OCI-M1 (cell line): ENCODE measurements at places on chromosomes 12 and 14.

GRCh38 chr12:51924551-51925319 is 17.4 kb downstream of the ACVRL1 start:
- DNase-seq = no peak

DNA sequence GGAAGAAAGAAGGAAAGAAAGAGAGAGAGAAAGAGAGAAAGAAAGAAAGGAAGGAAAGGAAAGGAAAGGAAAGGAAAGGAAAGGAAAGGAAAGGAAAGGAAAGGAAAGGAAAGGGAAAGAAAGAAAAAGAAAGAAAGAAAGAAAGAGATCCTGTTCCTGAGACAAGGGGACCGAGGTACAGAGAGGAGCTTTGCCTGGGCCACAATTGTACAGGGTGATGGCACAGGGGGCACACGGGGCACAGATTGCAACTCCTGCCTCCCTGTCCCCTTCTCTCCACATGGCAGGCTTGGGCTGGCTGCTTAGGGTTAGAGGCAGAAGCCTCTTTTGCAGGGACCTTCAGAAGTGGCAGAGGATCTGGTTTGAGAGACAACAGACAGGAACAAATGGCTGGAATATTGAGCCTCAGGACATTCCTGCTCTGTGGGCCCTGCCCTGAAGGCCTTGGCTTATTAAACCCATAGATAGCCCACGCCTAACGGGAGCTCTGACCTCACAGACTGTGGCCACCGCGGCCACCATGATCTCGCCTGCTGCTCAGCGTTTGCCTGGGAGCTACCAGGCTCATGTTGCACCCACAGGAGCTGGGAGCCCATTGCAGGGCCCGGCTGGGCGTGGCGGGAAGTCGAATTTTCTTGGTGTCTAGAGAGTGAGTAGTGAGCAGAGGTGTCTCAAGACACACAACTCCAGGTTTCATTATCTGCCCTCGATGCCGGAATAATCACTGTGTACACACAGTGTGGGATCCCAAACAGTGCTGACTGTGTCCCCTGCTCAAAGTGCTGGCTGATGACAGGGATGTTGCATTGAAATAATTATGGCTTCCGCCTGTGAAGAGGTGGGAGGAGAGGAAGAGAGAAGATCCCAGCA is 147.9 kb upstream of the NCOR2 start:
- no peak for DNase-seq

DNA sequence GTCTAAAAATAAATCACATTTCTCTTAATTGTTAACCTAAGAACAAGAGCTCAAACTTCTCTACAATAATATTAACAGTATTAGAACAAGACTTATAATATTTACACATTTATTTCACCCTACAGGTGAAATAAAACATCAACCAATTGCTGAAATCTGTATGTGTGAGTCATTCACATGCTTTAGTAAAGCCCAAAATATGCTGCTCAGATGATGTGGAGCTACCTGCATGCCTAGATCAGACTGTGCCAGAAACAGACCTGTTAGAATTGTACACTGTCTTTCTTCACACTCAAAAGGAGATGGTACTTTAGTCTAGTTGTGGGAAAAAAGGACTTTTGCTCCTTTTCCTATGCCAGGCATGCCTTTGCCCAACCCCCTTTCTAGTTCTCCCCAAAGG is 54.7 kb downstream of the RPS6KA5 start:
- no peak for DNase-seq

GRCh38 chr12:99455350-99456035 is 192.1 kb upstream of the GARIN6 start:
- peak; percentile 24 for DNase-seq

DNA sequence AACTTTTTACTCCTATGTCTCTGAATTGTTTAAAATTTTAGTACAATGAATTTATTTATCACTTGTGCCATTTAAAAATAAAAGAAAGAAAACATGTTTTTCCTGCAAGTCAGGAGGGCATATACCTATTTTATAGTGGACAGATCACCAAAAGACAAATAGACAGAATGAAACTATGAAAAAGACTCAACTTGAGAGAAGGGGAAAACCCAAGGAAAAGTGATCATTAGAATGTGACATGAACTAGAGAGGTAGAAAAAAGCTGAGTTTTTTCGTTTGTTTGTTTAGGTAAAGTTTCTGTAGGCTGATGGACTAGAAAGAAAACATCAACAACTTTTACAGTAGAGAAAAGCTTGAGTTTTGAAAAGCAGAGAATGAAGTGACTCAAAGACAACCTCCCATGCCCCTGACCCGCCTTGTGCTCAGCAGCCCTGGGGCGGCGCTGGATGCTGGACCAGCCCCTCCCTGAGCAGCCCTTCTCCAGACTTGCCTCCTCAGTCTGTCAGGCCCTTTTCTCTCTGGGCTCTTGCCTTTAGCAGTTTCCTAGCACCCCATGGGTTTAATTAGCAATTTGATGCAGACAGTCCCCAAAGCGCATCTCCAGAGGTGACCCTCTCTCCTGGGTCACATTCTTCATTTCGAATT is 95.1 kb upstream of the ARID2 start:
- DNase-seq = no peak

- no peak for DNase-seq
Observed at GRCh38 chr12:32903763-32904162, 7.2 kb upstream of the PKP2 start.

GRCh38 chr12:53645165-53645564 is 19.0 kb upstream of the ATF7 start:
- no peak for DNase-seq

DNA sequence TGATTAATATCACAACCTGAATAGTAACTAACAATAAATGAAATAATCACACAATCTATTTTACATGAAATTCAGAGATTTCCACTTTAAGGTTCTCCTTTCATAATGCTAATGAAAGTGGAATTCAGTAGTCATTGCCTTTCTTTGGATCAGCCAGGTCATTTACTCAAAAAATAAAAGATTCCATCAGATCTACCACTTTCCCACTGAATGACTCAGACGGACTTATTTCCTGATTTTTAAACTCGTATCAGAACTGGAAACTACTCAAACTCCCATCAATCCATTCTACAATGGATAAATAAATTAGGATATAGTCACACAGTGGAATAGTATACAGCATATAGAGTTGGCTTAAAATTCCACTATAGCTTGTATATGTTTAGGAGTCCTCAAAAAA is 237.1 kb downstream of the MED13L start:
- DNase-seq = no peak

DNA sequence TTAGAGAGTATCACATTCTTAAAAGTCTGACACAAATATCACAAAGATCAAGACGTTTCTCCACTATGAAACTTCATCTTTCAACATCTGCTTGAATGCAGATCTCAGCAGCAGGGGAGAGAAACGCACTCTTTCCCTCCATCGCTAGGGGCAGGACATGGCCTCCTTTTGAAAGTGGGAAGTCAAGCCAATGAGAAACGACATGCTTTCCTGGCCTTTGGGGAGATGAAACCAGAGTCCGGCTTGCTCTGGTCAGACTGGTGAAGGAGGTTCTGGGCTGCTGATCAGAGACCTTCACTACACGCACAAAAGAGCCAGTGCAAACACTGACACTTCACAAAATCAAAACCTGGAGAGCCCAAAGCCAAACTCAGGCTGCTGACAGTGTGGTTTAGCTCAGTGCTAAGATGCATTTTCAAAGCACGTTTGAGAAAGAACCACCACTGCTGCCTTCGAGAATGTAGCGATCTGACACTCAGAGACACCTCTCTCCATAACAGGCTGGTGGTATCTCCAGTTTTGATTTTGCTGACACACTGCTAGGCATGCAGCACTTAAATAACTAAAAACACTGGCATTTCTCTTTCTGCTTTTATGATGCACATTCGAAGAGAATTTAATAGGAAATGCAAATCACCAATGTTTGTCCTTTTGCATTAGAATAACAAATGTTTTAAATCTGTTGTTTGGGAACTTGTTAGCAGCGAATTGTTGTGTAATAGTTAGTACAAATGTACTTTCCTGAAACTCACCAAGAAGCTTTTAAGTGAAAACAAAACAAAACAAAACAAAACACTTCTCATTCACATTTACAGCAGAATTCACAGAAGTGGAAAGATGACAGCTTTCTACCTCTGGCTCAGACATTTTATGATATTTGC is 93.9 kb upstream of the OVCH1 start:
- peak; percentile 53 for DNase-seq

DNA sequence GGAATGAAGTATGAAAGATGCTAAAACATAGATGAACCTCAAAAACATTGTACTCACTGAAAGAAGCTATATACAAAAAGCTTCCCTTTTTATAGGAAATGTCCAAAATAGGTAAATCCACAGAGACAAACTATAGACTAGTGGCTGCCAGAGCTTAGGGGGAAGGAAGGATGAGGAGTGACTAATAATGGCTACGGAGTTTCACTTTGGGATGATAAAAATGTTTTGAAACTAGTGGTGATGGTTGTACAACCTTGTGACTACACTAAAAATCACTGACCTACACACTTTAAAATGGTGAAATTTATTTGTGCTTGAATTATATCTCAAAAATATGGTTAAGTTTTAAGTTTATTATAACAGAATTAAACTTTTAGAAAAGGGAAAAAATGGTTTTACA is 37.1 kb upstream of the AMN1 start:
- DNase-seq = no peak

- no peak for DNase-seq
Observed at GRCh38 chr12:2054091-2055018, 1.6 kb downstream of the CACNA1C start.

DNA sequence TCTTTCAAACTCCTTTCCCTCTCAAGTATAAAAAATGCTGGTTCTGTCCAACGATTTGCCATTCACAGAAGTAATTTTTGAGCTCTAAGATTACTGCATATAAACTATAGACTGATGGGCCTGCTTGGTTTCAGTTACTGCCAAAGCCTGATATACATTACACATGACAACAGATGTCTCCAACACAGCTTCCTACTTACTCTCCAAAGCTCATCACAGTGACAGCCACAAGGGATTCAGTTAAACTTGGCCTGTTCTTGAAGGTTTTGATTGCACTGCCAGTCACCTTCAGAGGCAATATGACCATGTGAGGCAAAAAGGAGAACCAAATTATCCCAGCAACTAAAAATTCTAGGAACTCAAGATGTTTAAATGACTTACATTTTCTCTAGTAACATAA is 30.1 kb downstream of the STXBP6 start:
- DNase-seq = peak; percentile 19

DNA sequence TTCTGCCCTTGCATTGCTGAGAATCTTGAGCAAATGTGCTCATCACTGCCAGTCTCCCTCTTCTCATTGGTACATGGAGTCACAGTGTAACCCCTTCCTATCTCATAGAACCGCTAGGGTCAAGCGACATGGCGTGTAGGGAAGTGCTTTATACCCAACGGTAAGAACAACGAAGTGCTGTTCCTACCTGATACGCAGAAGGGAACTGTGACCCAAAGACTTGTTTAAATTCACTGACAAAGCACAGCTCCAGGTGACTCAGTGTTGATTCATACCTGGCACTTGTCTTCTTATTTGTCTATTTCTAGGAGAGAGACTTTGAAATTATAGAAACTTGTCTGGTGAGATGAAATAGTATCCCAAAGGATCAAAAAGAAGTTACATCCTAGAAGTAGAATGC is 53.7 kb downstream of the FBXL14 start:
- DNase-seq = no peak

DNA sequence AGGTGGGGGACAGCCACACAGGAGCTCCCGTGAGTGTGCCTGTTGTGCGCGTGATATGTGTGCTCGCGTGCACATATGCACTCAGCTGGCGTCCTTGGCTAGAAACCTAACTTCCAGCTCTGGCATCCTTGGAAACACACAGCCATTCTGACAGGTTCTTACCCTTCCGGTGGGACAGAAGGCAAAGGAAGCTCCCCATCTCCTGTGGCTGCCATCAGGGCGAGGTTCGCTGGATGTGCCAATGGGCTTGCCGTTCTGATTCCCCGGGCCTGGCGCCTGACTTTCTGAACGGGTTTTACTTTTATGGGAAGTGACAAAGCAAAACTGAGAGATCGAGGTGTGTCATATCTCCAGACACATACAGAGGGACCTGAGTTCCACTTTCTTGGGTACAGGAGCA is 124.7 kb downstream of the PAPOLA start:
- DNase-seq = peak; percentile 69

DNA sequence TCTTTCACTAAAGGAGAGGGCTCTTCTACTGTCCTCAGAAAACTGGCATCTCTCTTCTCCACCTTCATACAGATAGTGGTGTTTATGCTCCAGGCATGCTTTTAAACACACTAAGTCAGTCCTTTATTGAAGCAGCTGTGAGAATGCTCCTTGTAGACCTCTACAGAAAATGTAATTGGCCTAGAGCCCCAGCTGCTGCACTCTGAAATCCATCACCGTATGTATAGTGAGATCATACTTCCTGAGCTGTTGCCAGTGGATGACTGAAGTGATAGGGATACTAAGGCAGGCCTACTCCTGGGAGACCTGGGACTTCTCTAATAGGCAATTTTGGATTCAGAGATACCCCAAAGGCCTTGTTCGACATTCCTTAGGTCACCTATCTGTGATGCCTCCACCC is 535.4 kb downstream of the RPS29 start:
- DNase-seq = no peak

DNA sequence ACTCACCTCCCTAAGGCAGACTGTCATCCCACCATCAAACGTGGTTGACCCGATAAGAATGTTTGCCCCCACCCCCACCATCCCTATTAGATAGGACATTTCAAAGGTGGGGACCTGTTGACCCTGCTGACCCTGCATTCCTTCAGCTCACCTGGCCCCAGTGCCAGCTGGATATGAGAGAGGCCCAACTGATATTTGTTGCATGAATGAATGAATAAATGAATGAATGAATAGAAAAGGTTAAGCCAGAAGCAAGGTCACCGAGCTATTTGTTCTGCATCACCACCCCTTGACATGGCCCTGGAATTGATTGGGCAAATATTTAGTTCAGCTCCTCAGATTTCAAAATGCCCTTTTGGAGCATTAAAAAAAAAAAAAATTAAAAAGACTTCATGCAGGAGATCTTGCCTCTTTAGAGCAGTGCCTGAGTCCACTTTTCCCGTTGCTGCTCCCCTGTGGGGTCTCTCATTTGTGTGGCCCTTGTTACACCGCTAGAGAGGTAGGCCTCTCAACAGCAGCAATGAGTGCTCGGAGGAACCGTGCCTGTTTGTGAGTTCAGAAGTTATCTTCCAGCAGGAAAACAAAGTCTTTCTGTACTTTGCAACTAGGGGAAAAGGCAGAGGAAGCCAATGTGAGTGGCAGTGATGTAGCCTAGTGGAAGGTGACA is 8.5 kb upstream of the SERPINA5 start:
- no peak for DNase-seq

DNA sequence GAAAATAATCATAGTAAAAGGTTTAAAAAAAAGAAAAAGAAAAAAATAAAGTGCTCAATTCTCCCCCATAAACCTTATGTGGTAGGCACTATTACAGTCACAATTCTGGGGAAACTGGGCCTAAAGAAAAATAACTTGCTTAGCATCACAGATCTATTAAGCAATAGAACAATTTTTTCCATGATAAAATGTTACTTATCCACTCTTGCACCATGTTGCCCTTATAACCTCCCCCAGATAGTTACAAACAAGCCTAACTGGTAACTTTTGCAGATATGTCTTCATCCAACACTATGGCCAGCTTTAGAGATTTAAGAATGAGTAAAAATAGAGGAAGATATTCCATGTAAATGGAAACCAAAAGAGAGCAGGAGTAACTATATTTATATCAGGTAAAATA is 164.8 kb downstream of the DUSP6 start:
- DNase-seq = no peak
